ENCODE measurements at places on chromosomes 5 and 9.
A peak's percentile ranks its signal among the peaks of the same experiment; 100 is the strongest.

DNA sequence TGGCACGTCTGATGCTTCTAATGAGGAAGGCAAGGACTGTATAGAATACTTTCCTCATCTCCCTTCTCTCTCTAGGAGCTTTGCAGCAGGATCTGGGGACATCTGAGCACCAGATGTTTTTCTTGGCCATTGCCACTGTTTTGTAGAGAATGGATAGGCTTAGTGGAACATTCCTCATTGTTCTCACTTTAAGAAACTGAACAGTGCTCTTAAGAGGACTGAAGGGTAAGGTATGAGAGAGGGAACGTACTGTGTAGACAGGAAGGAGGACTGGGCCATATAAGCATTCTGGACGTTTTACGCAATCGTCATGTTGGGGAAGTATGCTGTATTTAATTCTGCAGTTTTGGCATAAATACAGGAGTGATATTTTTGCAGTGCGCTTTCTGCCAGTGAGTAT, 70.6 kb downstream of the SMARCA2 start:
- no peak for DNase-seq

- no peak for DNase-seq
Measured at GRCh38 chr5:149750596-149750995, 20.5 kb downstream of the PPARGC1B start.

- DNase-seq: no peak
Measured at GRCh38 chr5:72618708-72619107, 111.5 kb upstream of the ZNF366 start.

DNA sequence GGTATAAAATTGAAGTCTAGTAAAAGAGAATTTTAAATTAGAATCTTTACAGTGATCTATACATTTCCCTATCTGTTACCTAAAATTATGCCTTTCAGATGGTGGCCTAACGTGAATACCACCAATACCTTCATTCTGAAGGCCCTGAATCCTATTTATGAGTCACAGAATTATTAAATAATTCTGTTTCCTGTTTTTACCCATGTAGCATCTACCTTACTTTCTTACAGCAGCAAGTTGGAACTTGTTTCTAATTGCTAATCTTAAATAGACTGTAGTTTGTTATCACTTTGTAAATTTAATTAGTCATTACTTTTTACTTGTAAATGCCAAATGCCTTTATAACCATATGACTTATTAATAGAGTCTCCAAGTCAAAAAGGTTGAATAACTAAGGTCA, 135.0 kb downstream of the PDE4D start:
- no peak for DNase-seq

GRCh38 chr5:13572163-13572562, 372.3 kb downstream of the DNAH5 start:
- DNase-seq: no peak

GRCh38 chr9:121242959-121243346, 25.0 kb upstream of the GSN start:
- no peak for DNase-seq

- DNase-seq: no peak
Measured at GRCh38 chr9:75161116-75161857, 73.0 kb downstream of the OSTF1 start.

DNA sequence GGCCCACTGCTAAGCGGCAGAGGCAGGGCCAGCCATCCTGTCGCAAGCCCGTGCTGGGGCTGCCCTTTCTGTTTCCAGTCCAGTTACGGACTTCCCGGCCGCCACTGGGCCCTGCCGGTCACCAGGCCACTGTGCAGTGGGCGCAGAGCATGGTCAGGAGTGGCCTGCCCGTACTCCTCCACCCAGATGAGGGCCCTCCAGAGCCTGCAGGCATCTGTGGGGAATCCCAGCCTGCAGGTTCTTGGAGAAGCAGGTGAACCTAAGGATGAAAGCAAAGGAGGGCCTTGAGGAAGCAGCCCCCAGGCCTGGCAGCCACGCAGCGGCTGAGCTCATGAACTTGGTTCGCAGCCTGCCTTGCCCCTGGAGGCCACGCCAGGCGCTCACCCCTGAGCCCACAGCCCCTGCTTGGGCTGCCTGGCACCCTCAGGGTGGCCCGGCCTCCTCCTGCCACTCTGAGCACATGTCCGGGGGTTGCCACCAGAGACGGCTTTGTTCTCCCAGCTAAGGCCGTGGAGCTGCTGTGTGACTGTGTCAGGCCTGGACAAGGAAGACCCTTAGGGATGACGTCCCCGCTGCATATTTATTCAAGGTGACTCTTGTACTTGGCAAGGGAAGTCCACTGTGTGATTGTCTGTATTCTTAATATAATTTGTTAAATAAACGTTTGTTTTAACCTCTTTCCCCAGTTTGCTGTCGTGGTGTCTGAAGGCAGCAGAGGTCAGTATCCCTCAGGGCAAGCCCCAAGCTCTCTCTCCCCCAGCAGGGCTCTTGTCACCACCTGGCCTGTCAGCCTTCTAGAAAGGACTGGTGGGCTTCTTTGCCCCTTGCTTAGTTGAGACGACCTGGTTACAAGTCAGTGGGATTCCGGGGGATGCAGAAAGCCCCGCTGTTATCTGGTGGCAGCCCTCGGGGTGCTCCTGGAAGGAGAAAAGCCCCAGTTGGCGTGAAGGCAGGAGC, 107.1 kb upstream of the LMX1B start:
- DNase-seq: no peak

DNA sequence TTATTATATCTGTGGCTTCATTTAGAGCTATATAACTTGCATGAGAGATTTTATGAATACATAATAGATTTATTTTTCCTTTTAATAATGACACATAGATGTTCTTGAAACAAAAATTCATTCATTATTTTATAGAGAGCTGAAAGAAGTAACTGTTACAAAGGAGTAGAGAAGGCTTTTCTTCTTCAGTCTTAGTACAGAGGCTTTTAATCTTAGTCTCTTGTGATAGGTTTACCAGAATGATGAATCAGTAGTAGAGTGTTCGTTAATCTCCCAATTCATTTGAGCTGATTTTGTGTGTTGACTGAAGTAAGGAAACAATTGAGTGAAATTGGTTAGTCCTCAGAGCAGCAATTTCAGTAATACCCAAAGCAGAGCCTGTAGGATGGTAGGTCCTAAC, 1284.1 kb upstream of the ACO1 start:
- no peak for DNase-seq

DNA sequence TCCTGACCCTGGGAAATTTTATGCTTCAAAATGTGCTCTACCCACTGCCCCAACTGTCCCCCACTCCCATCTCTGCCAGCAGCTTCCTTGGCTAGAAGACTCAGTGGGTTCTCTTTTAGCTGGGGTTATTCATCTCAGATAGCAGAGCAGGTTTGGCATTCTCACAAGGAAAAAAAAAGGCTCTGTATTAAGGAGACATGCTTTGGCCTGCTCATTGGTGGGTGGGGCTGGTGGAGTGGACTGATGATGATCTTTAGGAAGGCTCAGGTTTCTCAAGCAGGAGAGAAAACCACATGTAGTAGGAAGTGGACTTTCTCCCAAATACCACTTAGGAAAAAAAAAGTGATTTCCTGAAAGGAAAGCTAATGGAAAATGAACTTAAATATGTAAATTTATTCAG, 279.2 kb upstream of the ZNF462 start:
- DNase-seq: no peak

GRCh38 chr5:2383698-2384065, 367.8 kb downstream of the IRX2 start:
- no peak for DNase-seq

GRCh38 chr5:5838493-5838892, 416.0 kb downstream of the ICE1 start:
- no peak for DNase-seq

- no peak for DNase-seq
Measured at GRCh38 chr5:136518174-136518573, 152.8 kb upstream of the TRPC7 start.

GRCh38 chr9:9002826-9003583, 1203.4 kb upstream of the DMAC1 start:
- no peak for DNase-seq

DNA sequence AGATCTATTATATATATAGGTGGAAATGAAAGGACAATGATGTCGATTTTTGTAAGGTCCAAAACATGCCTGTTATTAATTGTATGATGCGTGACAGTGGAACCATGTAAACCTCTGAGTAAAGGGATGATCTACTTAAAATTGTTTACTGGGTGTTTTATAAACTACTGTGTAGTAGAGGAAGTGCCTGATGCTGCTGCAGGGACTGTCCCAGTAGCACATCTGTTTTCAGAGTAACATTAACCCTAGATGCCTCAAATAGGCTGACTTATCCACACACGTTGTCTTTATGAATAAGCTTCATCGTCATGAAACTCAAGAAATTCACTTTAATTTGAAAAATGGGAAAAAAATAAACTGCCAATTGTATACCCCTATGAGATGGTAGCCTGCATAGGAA, 1.7 kb downstream of the CAMK4 start:
- DNase-seq: peak; percentile 75

DNA sequence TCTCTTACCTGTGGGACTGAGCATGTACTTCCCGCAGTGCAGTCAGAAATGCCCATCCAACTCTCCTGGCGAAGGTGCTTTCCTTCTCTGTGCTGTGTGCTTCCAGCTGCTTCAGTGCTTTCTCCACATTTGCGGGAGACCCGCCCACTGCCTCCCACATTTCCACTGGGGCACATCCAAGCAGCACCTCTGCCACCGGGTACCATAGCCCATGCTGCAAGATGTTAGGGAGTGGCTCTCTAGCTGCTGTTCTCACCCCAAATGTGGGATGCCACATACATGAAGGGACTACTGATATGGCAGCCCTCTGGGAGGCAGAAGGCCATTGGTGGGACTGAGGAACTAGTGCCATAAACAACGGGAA, 8.8 kb downstream of the DMAC1 start:
- DNase-seq: no peak

GRCh38 chr9:36091026-36091953, 45.2 kb upstream of the GLIPR2 start:
- no peak for DNase-seq

DNA sequence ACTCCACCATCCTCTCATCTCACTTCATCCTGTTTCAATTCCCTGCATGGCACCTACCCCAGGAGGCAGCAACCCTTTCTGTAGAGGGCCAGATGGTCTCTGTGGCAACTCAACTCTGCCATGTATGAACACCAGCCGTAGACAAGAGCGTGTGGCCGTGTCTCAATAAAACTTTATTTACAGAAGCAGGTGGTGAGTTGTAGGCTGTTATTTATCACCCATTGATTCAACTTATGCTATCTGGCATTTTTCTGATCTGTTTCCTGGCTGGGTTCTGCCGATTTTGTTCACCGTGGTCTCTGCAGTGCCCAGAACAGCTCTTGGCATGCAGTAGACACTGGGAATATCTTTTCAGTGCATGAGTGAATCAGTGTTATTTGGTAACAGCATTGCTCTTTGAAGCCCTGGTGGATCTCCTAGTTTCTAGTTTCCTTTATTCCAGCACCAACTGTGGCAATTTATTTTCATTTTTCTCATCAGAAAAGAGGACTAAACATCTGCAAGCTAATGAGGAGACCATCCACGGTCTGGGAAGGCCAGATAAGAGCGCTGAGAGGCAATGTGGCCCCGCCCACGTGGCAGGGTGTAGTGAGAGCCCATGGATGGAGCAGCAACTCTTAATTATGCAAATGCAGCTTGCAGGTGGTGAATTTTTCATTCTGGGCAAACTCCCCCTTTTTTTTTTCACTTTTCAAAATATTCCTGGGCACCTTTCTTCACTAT, 77.9 kb downstream of the CTSL start:
- DNase-seq: no peak

DNA sequence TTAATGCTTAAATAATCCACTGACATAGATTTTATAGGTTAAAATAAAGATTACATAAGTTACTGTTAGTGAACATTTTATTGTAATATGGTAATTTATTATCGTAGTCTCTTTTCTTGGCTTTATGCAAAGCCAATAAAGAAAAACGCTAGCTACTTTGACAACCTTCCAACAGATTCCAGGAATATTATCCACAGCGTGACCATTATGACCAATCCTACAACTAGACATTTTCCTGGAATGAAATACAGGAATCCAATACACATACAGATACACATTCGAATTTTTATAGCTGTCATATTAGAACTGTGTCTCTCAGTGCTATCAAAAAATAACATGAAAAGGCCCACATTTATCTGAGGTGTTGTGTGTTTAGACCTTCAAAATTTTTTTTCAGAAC, 13.1 kb downstream of the RPS23 start:
- no peak for DNase-seq

- DNase-seq: no peak
Measured at GRCh38 chr5:100595152-100595811, 60.1 kb downstream of the FAM174A start.
